Panc1 (cell line): ENCODE measurements at places on chromosomes 5 and 9.

DNA sequence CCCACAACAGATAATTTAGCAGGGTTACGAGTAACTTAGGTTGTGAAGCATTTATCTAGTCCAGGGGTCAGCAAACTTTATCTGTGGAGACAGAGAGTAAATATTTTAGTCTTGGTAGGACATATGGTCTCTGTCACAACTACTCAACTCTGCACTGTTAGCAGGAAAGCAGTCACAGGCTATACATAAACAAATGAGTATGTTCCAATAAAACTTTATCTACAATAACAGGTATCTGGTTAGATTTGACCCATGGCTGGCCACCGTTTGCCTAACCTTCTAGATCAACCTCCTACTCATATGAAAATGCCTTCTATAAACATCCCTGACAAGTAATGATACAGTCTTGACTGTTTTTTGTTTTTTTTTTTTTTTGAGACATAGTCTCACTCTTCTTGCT lies 13.0 kb upstream of the HK3 start:
- DNase-seq, result no peak

DNA sequence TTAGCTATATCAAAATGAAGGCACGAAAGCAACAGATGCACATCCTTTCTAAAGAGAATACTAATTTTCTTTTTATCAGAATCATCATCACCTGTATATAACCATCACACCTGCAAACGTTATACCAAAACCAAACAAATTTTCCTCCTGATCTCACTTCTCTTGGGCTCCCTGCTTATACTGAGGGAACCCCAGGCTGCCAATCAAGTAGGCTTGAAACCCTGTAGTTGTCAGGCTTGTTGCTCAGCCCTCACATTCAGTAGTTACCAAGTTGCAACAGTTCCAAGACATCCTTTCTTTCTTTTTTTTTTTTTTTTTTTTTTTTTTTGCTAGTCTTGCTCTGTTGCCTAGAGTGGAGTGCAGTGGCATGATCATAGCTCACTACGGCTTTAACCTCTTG lies 12.7 kb downstream of the STRBP start:
- no peak for DNase-seq

DNA sequence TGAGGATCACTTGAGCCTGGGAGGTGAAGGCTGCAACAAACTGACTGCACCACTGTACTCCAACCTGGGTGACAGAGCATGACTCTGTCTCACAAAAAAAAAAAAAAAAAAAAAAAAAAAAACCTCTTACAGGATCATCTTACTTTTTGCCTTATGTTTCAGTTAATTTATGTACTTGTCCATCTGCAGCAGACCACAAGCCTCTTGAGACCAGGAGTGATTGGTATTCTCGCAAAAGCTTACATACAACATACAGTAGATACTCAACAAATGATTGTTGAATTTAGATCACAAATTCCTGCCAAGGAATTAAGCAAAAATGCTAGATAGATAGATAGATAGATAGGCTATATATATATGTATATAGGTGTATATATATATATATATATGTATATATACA lies 12.4 kb downstream of the CEMIP2 start:
- no peak for DNase-seq

- DNase-seq, result no peak
Observed at GRCh38 chr5:68802430-68802829, 291.4 kb upstream of the SLC30A5 start.

- DNase-seq, result no peak
Observed at GRCh38 chr5:179250561-179251225, 94.6 kb downstream of the ADAMTS2 start.

DNA sequence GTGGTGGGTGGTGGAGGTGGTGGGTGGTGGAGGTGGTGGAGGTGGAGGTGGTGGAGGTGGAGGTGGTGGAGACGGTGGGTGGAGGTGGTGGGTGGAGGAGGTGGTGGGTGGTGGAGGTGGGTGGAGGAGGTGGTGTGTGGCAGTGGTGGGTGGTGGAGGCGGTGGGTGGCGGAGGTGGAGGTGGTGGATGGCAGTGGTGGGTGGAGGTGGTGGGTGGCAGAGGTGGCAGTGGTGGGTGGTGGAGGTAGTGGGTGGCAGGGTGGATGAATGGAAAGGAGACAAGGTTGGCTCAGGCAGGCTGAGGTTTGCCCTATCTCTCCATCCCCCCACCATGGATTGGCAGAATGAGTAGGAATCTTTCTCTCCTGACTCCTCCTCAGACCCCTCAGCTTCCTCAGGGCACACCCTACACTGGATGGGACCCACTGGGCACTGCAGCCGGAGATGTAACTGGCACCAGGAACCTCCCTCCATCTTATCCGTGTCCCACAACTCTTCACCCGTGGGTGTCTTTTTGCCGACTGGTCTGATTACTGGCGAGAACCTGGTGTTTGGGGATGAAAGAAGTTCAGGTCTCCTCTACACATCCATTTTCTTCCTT lies 166.3 kb downstream of the C9orf50 start:
- DNase-seq, result no peak

- no peak for DNase-seq
Observed at GRCh38 chr5:126794157-126794828, 17.4 kb downstream of the LMNB1 start.

DNA sequence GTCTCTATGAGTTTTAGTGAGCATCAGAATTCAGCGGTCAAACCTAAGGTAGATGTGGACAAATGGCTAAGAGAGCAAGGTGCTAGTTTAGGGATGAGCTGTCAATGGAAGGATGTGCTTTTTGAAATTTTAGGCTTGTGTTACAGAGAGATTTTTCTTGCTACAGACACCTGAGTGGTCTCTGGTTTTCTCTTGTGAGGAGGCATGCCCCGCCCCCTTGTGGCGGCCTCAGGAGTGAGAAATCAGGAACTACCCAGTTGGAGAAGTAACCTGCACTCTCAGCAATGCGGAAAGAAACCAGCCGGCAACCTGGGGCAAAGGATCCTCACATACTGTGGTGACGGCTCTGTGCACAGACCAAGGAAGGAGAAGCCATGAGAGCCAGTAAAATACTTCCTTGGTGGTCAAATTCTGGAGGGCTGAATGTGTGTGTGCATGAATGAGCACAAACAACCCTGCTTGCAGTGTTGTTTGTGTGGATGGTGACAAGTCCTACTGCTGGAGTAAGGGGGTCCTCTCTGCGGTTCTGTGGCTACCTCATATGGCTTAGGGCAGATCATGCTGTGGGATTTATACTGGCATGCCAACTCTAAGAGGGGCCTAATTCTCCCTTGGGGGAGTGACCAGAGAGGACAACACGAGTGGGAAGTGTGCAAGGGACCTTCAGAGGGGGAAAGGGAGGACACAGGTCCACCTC lies 16.7 kb upstream of the HSD17B4 start:
- no peak for DNase-seq

DNA sequence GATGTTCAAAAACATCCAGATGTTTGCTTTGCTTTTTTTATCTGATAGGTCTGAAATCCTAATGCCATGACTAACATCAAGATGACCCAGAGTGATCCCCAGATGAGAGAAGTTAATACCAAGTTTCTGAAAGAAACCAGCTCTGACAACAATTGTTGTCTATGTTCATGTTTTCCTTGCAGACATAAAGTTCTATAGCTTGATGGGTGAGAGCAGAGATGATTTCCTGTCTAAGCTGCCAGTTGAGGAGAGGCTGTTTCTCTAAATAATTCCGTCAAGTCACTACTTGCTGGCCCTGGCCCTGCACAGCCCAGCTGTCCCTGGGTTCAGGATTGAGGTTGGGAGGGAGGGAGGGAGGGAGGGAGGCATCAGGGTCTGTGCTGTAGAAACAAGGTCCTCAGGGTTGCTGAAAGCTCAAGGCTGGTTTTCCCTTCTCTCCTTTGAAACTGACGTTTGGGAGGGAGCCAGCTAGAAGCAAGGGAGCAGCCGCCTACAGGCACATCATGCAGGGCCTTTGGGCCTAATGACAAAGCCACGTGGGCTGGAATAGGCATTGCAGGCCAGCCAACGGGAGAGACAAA lies 3.9 kb downstream of the SPARC start:
- no peak for DNase-seq

DNA sequence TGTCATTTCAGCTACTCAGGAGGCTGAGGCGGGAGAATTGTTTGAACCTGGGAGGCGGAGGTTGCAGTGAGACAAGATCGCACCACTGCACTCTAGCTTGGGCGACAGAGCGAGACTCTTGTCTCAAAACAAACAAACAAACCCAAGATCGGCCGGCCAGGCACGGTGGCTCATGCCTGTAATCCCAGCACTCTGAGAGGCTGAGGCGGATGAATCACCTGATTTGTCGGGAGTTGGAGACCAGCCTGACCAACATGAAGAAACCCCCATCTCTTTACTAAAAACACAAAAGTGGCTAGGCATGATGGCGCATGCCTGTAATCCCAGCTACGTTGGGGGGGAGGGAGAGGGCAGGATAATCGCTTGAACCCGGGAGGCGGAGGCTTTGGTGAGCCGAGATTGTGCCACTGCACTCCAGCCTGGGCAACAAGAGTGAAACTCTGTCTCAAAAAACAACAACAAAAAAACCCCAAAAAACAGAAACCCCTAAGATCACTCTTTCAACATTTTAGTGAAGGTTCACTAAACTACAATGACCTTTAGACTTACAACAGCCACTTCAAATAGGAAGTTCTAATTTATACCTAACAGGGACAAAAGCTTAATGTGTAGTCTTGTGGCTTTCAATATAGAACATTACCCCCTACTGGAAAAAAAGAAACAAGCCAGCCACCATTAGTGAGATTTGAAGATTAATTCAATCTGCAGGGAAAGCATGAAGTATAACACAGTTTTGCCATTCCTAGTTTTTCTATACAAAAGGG lies 7.0 kb downstream of the HSPA9 start:
- no peak for DNase-seq

DNA sequence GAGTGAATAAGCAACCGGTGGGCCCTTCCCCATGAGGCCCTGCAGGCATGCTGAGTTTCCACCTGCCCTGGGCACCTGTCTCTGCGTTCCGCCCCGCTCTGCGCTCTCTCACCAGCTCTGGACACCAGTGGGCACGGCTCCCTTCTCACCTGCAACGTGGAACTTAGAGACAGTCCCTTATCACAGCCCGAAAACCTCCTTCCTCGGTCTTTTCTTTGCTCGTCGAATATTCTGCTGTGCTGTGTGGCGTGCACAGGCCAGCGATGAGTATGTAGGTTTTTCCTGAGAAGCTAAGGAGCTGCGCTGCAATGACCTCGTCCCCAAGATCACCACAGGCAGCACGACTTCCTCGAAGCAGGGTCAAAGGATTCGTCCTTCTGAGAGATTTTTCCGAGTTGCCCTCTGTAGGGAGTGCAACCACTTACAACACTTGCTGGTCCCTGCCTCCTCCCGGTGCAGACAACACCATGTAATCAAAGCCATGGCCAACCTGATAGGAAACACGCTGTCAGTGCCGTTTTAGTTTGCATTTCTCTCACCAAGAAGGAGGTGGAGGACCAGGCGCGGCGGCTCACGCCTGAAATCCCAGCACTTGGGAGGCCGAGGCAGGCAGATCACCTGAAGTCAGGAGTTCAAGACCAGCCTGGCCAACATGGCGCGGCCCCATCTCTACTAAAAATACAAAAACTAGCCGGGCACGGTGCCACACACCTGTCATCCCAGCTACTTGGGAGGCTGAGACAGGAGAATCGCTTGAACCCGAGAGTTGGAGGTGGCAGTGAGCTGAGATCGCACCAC lies 27.2 kb upstream of the NOTCH1 start:
- DNase-seq, result no peak

GRCh38 chr9:33139421-33140228 lies 27.5 kb downstream of the B4GALT1 start:
- no peak for DNase-seq

DNA sequence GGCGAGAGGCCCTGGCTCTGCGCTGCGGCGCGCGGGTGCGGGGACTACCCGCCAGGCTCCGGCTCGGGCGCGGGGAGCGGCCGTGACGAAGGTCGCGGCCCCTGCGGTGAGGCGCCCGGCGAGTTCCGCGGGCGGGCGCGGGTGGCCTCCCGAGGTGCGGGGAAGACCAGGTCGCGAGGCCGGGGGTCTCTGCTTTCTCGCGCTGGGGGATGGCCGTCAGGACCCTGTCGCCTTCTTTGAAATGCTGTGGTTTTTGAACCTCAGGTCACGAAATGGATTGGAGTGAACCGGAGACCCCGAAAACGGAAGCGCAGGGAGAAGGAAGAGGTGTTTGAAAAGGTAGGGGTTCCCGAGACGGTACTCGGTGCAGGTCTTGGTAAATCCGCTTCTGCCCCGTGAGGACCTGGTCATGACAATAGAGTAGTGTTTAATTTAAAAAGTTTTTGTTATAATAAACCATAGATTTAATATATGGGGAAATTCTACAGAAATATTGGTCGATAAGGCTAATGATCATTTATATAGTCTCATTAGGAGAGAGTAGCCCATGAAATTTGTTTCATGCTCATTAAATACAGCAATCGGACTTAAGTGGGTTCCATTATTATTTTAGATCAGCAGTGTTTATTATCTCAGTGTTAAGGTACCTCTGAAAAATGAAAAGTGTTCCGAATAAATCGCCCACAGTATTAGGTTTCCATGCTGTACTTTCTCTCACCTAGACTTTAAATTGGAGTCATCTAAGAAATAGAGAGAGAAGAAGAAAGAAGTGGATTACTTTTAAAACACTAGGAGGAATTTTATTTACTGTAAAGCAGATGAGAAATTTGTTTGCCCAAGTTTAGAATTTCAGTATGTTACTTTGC lies 279.0 kb downstream of the AOPEP start:
- DNase-seq, result no peak

- no peak for DNase-seq
Observed at GRCh38 chr5:169631360-169631759, 5.7 kb upstream of the DOCK2 start.

- no peak for DNase-seq
Observed at GRCh38 chr9:117681888-117682287, 22.3 kb upstream of the TLR4 start.

DNA sequence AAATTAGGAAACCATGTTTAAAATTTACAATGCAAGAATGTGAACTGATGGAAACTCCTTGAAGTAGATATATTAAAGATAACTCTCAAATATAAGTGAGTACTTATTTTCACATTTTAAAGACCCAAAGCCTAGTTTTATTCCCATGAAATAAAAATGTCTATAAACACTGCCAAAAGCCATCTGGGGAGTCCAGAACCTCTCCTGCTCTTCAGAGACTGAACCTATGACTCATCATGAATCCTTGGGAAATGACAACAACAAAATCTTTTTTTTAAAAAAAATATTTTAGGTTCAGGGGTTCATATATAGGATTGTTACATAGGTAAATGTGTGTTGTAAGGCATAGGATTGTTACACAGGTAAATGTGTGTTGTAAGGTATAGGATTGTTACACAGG lies 33.8 kb upstream of the FYB1 start:
- DNase-seq, result no peak

DNA sequence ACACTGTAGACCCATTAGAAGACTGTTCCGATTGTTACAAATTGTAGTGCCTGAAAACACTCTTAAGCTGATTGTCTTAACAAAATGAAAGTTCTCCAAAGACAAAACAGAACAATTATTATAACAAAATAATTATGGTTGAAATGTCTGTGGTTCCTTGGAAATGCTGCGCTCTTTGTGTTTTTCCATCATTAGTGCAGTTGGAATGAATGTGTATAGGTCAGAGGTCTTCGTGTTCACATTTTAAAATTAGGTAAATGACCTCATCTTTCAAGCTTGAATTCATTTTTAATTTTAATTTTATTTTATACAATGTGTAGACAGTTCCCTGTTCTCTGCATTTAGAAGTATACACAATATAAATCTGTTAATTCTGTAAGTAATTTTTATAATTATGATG lies 56.7 kb upstream of the NXNL2 start:
- no peak for DNase-seq
